ENCODE measurements at places on chromosomes 1 and 21.

GRCh38 chr1:165595246-165595938, 35.6 kb upstream of the MGST3 start:
- DNase-seq: no peak

GRCh38 chr1:54754045-54754444, 10.3 kb downstream of the PARS2 start:
- DNase-seq: no peak

DNA sequence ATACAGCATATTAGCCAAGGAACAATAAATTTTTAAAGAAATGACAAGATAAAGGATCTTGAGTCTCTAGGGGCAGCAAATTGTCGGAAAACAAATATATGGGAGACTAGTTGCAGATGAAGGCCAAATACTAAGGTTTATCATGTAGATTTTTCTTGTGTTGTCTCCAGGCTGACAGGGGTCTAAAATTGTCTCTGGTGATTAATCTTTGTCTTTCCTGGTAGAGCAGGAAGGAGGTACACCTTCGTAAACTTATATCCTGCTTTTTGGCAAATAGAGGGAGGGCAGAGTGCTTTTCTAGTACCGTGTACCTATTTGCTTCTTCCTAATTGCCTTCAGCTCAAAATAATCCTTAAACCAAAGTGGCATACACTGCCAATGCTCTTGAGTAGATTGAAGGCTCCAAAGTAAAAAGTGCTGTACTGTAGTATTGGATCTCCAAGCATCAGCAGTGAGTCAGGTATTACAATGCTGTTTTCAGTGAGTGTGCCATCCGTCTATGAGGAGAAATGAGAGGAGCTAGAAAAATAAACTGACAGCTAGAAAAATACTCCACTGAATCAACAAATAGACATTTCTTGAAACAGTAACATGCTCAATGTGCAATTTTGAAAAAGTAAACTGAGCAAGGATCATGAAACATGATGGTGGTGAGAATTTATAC, 1.8 kb upstream of the LEPR start:
- DNase-seq: no peak

GRCh38 chr1:201149400-201149799, 4.9 kb downstream of the TMEM9 start:
- DNase-seq: no peak

GRCh38 chr1:21814981-21815582, 3.0 kb downstream of the LDLRAD2 start:
- DNase-seq: no peak

GRCh38 chr1:55214212-55214933, 791 bp downstream of the USP24 start:
- peak; percentile 69 for DNase-seq

- no peak for DNase-seq
Measured at GRCh38 chr1:30225357-30225756, 498.0 kb downstream of the MATN1 start.

DNA sequence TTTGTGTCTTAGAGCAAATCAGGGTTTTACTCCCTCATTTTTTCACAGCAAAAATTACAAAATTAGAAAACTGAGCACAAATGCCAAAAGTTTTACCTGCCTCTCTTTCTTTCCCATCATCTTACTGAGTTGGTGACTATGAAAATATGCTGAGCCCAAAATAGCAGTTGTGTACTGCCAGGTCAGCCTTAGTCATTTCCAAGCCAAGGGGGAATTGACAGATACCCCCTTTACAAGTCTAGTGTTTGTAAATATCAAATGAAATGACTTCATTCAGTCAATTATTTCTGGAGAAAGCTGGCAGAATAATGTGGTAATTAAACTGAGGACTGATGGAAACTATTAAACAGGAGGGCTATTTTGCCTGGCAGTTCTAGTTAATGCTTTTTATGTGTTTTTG, 11.4 kb upstream of the GORAB start:
- DNase-seq: no peak

DNA sequence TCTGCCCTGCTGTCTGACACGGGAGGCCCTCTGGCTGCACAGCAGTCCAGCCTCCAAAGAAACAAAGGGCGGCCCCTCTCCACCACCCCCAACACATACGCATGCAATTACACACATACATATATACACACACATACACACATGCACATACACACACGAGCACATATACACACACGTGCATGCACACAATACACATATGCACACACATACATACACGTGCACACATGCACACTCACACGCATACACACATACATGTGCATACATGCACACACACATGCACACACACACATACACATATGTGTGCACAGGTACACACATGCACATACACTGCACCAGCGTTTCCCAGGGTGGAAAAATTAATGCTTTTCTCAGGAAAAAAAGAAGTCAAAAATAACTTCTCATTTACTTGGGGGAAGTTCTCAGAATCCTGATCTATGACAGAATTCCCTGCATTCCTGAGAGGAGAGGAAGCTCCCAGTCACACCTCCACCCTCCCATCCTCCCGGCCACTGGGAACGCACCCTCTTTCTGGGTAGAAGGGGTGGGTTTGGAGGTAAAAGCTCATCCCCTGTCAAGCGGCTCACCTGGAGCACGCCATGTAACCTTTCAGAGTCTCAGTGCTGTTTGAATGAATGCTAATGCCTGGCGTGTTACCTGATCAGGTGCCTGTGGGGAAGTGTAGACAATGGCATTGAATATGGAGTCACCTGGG, 33.1 kb upstream of the KLHDC7A start:
- DNase-seq: no peak

DNA sequence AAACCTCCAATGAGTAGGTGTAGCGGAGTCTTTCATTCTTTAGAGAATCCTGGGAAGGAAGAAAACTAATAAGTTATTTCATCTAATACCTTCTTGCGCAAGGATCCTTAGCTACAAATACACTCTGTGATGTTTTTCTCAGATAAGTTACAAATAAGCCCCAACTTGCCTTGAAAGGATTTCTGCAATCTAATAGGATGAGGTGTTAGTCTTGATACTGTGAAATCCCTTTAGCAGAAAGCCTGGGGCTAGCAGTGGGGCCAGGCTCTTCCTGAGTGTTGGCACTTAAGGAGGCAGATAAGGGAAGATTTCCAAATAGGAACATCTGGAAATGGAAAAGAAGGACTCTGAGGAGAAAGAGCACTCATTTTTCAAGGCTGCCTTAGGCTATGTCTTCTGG, 168.0 kb upstream of the DAB1 start:
- DNase-seq: no peak

GRCh38 chr1:50262436-50262835, 153.7 kb downstream of the ELAVL4 start:
- no peak for DNase-seq

DNA sequence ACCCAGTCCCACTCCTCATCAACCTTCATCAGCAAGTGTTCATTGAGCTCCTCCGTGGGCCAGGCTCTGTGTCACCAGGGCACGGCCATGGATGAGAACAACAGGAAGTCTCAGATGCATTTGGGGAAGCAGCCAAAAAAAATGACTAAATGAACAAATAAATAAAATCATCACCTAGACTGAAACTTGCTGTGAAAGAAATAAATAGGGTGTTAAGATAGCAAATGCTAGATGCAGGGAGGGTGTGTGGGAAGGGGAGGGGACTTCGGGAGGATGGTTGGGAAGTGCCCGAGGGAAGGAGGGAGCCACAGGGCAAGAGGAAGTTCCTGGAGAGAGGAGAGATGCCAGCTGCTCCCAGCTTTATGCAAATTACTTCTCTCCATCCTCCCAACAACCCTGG, 696.7 kb downstream of the PTPRU start:
- DNase-seq: no peak

DNA sequence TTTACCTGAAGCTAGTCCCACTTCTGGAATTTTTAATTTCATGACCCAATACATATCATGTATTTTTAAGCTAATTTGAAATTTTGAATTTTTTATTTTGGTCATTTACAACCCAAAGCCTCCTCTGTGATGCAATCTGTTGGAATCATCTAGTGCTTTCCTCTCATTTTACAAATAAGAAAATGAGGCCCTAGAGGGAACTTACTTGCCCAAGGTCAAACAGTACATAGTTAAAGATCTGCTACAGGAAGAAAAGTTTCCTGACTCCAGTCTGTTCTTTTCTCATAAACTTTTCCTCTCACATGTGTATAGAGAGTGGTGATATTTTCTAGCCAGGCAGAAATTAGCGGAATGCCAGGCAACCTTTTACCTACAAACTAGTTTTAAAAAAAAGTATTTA, 59.3 kb upstream of the DPT start:
- no peak for DNase-seq

DNA sequence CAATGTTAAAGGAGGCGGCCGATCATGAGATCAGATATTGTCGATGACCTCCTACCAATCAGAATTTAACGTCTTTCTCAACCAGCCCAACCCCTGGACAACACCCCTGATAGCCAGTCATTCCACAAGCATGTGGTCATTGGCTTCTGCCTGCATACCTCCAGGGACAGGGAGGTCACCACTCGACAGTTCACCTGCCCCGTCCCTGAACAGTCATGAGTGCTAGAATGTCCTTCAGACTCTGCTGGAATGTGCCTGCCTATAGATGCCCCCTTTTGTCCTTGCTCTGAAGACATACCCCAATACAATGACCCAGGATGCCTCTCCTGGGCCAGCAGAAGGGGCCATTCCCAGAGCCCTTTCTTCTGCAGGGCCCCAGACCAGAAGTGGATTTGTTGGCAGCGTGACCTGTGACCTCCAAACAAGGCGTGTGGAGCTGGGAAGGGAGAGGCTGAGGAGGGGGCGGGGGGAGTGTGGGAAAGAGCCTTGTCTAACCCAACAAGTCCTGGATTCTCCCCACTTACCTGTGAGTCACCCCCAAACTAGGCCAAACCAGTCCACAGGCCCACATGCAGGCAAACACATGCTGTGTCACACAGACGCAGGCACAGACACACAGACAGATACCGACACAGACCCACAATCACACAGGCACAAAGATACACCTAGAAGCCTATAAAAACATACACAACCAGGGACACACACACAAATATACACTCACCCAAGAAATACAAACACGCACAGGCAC, 2.2 kb downstream of the CRYBG2 start:
- no peak for DNase-seq

DNA sequence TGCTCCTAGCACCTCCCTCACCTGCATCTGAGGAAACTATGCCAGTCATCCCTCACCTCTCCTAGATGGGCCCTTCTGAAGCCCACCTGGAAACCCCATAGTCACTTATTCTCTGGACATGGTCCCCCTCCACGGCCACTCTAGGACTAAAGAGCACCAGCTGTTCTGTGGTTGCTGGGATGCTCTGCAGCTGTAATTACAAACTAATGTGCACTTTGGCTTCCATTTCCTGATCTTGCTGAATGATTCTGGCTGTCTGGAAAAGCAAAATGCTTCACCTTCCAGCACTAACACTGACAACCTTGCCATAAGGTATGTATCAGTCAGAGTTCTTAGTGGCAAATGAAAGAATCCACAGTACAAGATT, 48.7 kb upstream of the PSEN2 start:
- DNase-seq: no peak

DNA sequence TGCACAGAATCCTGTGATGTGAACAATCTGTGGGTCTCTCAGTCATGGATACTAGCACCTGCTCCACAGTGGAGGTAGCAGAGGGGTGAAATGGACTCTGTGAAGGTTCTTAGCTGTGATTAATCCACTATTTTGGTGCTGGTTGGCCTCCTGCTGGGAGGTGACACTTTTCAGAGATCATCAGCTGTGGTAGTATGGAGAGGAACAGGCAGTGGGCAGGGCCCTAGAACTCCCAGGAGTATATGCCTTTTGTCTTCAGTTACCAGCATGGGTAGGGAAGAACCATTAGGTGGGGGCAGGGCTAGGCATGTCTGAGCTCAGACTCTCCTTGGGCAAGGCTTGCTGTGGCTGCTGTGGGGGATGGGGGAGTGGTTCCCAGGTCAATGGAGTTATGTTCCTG, 54.0 kb upstream of the KCNJ15 start:
- DNase-seq: no peak

DNA sequence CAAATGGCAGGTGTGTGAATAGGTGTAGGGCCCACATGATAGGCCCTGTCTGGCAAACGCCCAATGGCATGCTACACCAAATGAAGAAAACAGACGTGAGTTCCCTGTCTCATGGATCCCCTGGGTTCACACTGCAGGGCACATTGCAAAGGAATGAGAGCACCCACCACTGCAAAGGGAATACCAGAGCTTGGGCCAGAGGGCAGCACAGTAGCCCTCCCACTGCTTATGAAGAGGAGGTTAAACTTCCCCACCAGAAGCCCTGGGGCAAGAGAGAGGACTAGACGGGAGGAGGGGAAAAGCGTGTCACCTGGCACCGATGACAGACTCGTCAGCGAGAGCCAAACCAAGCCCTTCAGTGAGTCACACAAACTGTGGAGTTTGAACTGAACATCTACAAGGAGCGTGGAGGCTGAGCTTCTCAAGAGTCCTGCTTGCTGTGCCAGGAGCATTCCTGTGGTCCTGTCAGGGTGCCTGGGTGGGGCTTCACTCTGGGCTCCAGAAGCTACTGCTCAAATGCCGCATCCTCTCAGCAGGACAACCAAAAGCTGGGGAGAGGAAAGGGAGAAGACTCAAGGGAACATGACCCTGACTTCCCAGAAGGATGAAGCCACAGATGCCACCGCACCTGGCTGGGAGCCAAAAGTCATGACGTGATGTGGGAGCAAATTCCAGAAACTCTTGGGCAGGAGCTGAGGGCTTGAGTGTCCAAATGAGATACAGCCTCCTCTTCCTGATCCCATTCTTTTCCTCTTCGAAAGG, 61.1 kb downstream of the TOMM20 start:
- no peak for DNase-seq

DNA sequence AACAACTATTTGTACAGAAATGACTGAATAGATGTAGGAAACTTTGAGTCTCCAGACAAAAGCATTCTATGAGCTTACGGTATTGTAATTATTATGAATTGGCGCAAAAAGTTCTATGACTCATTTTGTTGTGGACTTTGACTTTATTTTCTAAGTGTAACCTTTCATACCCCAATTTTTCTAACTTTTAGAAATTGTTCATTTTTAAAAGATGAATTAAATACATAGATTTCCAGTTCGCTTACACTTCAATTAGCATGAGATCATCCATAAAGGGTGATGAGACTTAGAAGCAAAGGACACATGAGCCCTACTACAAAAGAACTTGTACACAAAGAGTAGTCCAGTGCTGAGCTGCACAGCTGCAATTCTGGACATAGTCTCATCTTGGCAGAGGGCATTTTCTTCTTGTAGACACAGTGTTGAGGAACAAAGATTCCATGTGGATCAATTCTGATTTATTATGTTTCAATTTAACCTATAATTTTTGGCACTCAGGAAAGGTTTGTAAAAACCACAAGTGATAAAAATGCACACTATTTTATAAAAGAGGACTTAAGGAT, 431.1 kb downstream of the LRRIQ3 start:
- DNase-seq: no peak

- no peak for DNase-seq
Measured at GRCh38 chr21:38631206-38631605, 132.9 kb upstream of the ERG start.

DNA sequence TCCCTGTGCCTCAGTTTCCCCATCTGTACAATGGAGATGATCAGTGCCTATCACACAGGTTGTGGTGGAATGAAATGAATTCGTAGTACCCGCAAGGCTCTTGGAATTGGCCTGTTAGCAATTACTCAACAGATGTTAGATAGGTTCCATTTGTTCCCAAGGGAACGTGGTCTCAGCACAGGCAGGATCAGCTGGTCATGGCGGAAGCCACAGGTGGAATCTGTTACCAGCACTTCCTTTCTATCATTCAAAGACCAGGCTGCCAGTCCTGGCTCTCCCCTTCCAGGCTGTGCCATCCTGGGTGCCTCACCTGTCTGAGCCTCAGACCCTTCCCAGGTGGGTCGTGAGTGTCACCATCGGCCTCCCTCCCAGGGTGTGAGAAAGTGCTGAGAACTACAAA, 61.5 kb downstream of the FBXO2 start:
- DNase-seq: no peak

GRCh38 chr1:91282695-91283420, 121.8 kb downstream of the HFM1 start:
- DNase-seq: no peak

- no peak for DNase-seq
Measured at GRCh38 chr1:35449334-35450008, 107.7 kb downstream of the KIAA0319L start.
